ENCODE measurements at places on chromosomes 1 and 21.

GRCh38 chr1:226908913-226909312 is 31.2 kb upstream of the COQ8A start:
- DNase-seq, result no peak

- DNase-seq, result no peak
Observed at GRCh38 chr21:45893740-45894449, 87.7 kb upstream of the COL6A1 start.

DNA sequence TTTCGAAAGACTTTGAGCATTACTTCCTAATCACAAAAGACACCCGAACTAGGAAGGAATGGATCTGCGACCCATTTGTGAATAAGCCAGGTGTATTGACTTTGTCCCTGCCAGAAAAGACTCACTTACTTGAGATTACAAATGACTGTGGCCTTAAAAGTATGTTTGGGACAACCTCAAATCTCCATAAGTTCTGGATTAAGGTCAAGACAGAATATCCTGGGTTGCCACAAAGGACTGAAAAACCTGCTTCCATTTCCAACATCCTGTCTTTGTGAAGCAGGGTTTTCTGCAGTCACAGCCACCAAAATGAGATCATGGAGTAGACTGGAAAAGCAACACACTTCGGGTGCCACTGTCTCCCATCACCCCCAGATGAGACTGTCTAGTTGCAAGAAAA is 537.4 kb upstream of the ZRANB2 start:
- no peak for DNase-seq

GRCh38 chr21:34511787-34512455 is at the start of gene KCNE1:
TSS of gene KCNE1 (minus strand) at chr21:34512210. CDS start at chr21:34449634, 62,576 bp downstream.
- DNase-seq, result no peak

DNA sequence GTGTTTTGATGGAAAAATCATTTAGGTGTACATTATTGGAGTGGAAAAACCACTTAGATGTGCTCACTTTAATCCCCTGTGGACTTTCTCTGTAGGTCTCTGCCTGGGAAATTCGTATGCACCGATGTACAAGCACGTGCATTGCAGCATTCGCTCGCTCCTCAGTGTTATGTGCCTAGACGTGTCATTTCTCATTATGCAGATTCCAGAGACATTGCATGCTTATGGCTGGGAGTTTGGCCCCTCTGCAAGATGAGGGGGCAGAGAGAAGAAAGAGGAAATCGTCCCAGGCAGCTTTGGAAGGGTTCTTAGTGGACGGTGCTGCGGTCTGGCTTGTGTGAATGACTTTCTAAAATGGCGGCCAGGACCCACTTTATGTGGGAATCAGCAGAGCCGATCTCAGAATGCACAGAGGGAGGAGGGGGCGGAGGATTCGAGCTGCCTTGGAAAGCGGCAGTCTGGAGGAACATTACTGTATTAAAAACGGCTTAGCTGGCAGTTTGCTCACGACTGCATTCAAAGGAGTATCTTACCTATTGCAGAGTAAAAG is 2.3 kb downstream of the SPEN start:
- DNase-seq, result peak; percentile 72

Data from NCI-H2029 treated with DMSO at 0.1 percent for 48 hours (cell line).